AG10803 (cell line): ENCODE measurements at places on chromosomes 7 and 10.
A peak's percentile ranks its signal among the peaks of the same experiment; 100 is the strongest.

GRCh38 chr10:106612381-106612780 lies 552.1 kb downstream of the SORCS1 start:
- no peak for DNase-seq

- DNase-seq, result no peak
Measured at GRCh38 chr7:150962290-150962552, 15.9 kb downstream of the KCNH2 start.

- no peak for DNase-seq
Measured at GRCh38 chr10:7532723-7533498, 122.1 kb upstream of the SFMBT2 start.

DNA sequence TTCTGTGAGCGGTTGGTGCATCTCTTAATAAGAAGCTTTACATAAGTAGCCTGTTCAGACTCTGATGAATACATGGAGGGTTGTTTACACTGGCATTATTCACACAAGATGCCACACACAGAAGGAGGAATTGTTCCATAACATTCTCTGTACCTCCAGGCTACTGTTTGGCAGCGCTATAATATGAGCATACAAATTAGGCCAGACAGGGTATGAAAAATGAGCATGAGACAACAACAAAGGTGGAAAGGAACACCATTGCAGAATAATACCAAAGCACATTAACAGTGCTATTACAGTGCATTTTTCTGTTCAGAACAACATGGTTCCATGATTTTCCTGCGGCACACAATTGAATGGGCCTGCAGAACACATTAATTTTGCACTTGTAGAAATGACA lies 417.2 kb upstream of the C7orf33 start:
- no peak for DNase-seq

DNA sequence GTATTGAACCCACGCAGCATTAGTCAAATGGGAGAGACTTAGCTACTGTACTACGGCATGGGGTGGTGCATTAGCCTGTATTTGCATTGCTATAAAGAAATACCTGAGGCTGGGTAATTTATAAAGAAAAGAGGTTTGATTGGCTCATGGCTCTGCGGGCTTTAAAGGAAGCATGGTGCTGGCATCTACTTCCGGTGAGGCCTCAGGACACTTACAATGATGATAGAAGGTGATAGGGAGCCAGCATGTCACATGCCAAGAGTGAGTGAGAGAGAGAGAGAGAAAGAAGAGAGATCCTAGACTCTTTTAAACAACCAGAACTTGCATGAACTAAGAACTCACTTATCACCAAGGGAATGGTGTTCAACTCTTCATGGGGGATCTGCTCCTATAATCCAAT lies 27.2 kb upstream of the CREB3L2 start:
- no peak for DNase-seq

DNA sequence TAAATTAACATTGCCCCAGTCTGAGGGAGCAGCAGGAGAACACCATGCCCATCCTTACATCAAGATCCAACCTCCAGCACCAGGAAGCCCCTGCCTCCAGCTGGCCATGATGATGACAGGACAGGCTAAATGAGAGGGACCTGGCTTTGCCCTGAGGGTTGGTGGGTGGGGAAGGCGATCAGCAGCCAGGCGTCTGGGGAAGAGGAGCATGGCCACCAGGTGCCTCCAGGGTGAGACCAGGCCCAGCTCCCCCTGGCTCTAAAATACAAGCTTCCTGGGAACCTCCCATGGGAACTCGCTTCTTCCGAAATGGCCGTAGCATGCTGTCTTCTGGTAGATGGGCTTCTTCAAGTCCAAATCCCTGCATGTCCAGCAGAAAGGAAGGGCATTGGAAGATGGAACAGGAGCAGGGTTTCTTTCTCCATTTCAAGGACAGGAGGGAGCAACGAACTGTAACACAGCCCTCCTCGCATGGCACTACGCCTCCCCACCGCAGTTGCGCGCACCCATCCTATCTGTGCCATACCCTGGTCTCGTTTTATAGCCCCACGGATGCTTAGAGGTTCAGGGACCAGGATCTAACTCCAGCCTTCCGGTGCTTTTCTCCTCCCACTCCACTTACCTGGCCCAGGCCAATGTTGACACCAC lies 15.8 kb downstream of the MAT1A start:
- no peak for DNase-seq

DNA sequence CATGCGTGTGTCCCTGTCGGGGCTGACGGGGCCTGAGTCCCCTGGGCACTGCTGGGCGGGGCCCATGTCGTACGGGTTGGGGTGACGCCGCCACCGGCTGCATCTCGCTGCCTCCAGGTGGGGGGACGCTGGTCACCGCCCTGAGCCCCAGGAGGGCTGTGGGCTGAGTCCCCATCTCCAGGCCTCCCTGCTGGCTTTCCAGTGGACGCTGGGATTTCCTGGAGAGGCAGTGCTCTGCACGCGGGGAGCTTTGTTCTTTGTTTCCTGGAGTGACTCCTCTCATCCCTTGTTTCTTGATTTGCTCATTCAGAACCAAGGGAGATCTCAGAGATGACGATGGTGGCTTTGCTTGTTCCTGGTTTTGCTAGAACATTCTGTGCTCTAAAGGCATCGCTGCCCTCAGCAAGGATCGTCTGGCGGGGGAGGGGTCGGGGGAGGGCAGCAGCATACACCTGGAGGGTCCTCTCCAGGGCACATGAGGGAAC lies 21.0 kb downstream of the PWWP2B start:
- no peak for DNase-seq

GRCh38 chr7:122092964-122093797 lies 50.9 kb downstream of the AASS start:
- DNase-seq, result peak; percentile 79
